Fibroblast of mammary gland (primary cell): ENCODE measurements at places on chromosomes 12 and 14.

DNA sequence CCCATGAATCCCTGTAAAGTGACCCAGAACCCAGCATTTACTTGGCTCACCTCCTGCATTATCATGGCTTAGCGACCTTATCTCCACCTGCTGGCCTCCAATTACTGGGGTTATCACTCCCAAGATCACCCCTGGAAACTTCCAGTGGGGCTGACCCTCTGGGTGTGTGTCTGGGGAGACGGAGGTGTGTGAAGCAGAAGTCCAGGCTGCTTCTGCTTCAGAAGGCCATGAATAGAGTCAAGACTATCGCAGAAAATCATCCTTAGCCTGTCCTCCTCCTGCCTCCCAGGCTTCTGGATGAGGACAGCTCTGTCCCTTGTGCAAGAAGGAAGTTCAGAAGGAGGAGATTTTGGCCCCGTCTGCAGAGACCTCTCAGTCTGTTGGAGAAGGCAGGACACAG, 408 bp upstream of the KRT72 start:
- no peak for DNase-seq

- no peak for DNase-seq
These were observed 113.8 kb downstream of the PIK3C2G start for GRCh38 chr12:18375131-18375530.

DNA sequence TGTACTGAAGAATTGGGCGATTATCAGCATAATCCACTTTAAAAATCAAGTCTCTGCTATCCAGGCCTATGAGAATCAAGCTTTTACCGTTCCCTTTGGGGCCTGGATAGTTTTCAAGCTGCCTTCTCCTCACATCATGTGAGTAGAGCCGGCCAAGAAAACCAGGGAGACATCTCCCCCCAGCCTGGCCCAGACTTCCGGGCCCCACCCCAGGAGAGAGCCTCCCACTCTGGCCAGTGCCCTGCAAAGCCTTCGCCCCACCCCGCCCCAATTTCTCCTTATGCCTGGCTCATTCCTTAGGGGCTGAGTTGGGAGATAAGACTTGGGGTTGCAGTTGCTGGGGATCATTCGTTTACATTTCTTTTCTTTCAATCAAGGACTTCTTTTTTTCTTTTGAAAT, 1.4 kb upstream of the TMEM132C start:
- DNase-seq, result no peak

DNA sequence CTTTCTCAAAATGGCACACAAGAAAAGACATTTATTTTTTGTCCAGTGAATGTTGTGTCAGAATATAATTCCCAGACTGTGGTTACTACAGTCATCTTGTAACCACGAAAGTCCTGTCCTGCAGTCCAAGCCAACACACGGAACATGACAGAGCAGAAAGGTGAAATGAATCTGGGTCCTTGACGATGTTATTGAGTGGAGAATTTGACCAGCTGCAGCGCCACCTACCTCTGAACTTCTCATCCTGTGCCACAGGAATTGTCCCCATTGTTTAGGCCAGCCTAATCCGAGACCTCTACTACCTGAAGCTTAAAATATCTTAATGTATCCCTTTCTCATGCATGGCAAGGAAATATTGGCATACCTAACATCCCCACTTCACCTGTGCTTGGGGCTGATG, 64.1 kb upstream of the OTX2 start:
- peak; percentile 0 for DNase-seq

GRCh38 chr14:78921856-78922255, 751.7 kb downstream of the NRXN3 start:
- DNase-seq, result peak; percentile 48

GRCh38 chr12:2775431-2775830, 19.3 kb upstream of the FKBP4 start:
- DNase-seq, result no peak

GRCh38 chr12:32987512-32987911, 90.9 kb upstream of the PKP2 start:
- DNase-seq, result no peak

- peak; percentile 100 for DNase-seq
These were observed 35.7 kb upstream of the EML1 start for GRCh38 chr14:99757331-99758070.

DNA sequence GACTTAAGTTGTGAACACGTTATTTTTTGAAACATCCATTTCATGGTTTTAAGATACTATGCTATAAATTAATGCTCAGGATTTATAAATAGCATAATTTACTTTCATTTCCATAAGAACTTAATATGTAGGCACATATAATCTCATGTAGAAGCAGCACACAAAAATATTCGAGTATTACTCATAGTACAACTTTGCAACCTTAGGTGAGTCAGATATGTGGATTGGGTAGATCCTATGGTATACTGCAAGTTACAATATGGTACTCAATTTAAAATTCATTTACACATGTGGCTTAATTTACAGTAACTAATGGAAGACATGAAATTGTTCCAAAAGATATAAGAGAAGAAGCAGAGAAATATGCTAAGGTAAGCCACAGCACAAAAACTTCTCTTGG, 26.0 kb downstream of the PSMA3 start:
- peak; percentile 31 for DNase-seq

DNA sequence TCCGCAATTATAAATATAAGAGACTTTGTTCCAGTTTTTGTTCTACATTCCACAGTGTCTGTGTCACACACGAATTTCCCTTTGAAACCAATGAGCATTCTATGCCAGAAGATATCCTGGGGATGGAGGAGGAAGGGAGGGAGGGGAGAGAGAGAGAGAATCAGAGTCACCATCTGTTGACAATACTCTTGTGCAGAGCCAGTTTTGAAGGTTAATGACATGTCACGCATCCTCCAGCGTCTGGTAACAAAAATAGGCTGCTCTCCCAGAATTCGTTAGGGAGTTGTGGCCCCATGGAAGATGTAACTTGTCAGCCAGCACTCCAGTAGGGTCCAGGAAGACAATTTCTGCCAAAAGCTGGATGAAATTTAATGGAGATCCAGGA, 213.5 kb upstream of the KRR1 start:
- peak; percentile 92 for DNase-seq

DNA sequence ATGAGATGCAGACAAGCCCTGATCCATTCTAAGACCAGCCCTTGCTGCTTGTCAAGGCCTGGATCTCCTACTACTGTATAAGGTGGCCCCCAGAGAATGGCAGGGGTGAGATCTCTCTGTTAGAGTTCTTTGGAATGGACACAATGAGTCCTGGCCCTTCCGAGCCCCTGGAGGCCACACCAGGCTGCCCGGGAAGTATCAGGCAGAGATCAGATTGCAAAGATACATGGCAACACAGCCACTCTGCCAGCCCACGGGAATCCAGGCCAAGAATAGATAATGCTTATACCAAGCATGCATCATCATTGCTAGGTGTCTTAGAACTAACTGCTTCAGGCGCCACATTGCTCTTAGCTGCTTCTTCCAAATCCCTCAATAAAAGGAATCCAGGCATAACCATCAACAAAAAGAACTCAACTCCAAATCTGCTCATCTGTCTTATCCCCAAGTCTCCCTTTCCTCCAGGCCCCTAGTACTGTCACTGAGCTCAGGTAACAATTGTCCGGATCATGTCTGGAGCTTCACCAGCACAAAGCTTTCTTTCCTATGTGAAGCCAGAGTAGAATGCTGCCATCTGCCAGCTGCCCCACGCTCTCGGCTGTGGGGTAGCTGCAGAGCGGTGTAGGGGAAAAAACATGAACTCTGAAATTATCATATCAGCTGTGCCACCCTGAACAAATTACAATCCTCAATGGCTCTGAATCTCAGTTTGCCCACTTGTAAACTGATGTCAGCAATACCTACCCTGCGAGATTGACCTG, 5.5 kb upstream of the VASH1 start:
- DNase-seq, result no peak

- no peak for DNase-seq
These were observed 74.1 kb downstream of the NUAK1 start for GRCh38 chr12:106064721-106065021.

DNA sequence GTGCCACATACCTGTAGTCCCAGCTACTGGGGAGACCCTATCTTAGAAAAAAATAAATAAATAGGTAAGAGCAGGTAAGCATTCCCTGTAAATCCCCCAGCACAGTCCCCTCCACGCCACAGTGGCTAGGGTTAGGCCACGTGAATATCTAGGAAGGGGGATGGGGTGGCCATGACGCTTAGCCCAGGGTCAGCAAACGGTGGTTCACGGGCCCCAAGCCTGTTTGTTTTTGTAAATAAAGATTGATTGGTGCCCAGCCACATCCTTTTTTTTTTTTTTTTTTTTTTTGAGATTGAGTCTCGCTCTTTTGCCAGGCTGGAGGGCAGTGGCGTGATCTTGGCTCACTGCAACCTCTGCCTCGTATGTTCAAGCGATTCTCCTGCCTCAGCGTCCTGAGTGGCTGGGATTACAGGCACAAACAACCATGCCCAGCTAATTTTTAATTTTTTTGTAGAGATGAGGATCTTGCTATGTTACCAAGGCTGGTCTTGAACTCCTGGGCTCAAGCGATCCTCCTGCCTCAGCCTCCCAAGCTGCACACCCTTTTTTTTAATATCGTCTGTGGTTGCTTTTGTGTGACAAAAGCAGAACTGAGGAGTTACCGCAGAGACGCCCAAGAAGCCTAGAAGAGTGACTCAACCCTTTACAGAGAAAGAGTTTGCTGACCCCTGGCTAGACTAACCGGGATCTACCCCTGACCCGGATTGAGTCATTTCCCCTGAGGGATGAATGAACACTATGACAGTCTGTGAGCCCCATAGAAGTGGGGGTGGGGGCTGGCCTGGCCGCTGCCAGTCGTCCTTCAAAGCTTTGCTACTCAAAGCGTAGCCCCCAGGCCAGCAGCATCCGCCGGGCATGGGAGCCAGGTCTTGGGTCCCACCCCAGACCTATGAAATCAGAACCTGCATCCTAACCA, 113.7 kb upstream of the NCOR2 start:
- peak; percentile 92 for DNase-seq

DNA sequence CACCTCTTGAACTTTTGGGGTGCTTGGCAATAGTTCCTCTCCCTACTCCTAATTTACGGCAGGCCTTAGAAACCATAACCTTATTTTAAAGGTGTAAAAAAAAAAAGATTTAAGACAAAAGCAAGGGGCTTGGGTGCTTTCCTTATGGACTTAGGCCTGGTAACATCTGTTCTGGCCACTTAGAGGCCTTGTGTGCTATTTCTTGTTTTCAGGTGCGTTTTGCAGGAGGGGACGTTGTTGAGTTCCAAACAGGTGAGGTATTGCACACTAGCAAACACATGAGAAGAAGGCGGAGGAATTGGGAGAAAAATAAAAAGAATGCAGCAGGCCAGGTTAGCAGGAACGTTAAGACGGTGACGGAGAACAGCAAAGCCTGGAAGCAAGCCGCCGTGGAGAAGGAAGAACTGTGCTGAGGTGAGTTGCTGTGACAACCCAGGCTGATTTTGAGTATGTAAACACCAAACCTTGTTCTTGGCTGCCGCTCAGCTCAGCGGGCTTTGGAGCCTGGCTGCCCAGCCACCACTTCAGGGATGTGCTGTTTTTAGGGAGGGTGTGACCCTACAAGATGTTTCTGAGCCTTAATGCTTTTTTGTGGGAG, 17.3 kb downstream of the EMG1 start:
- no peak for DNase-seq

DNA sequence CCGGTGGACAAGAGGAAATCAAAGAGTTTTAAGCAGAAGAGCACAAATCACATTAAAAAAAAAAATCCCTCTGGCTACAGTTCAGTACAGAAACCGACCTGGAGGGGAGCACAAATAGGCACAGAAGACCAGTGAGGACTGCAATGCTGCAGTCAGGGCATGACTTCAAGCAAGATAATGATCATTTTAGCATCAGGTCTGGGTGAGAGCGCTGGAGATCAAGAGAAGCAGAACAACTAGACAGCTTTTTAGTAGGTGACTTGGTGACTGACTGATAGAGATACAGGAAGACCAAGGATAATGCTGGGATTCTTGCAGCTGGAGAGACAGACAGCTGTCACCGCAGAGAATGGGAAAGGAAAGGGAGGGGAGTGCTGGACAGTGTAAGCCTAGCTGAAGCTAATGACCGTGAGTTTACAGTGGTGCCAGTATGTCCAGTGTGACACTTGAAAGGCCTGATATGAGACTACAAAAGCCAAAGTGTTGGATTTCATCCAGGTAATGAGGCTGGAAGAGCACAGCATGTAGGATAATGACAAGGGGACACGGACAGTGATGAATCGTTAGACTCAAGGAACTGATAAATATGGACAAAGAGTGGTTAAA, 5.6 kb downstream of the NFYB start:
- no peak for DNase-seq

DNA sequence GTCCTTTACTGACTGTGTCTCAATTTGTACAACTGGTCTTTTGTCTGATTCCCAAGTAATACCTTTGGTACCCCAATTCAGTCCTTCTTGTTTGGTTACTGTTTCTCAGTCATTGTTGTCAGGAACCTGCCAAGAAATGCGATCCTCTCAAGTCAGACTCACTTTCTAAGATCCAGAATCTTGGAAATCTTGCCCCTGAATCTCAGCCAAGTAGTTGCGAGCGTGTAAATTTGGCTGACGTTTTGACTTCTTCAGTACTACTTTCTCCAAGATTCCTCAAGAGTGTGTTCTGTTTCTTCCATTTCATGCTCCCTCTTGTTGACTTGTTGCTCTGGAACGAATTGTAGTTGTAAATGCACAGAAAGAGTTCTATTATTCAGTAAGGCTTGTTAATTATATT, 114.0 kb downstream of the MSRB3 start:
- DNase-seq, result peak; percentile 17

GRCh38 chr14:94395282-94395887, 7.0 kb upstream of the SERPINA1 start:
- DNase-seq, result no peak

DNA sequence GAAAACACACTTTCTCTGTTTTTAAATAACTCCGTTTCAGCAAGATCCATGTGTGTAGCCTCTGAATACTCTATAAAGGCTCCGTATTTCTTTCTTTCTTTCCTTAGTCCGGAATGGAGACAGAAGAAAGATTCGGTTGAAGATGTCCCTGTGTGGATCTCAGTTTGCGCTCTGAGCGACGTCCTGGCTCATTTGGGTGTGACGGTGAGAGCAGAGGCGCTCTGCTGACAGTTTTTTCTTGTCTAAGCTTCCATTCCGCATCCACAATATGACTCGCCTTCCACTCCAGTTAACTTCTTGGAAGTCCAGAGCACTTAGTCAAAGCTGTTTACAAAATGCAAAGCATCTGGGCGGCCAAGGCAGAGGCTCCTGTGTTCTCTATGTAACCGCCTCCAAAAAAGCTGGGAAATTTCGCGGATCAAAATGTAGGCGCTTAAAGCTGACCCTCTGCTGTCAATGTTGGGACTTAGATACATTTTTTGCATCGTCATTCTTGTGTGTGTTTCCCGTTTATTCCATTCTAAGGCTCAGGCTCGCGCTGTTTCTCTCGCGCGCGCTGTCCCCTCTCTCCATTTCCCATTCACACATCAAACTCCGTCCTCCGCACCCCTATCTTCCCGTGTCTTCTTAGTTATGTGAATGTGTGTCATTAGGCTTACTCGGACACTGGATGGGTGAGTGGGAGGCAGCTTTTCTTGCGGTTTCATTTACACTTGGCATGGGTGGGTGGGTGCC, 880 bp upstream of the FLRT2 start:
- peak; percentile 84 for DNase-seq

GRCh38 chr12:74119811-74120362, 417.7 kb upstream of the ATXN7L3B start:
- no peak for DNase-seq

- no peak for DNase-seq
These were observed 146.4 kb downstream of the FOXN3 start for GRCh38 chr14:89270439-89271227.
